GM12864 (cell line): ENCODE measurements at places on chromosomes 5 and 9.

DNA sequence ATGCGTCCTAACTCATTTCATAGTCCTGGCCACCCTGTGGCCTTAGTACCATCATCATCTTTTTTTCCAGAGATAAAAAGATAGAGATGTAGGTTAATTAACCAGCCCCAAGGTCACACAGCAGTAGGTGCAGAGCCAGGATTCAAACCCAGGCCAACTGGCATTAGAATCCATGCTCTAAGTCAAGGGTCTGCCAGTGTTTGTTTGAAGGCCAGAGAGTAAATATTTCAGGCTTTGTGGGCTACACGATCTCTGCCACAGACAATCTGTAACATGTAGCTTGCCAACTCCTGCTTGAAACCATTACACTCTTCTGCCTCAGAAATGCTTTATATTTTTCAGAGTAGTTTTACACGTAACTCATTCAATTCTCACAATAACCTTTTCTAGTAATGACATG, 119.6 kb downstream of the EFNA5 start:
- DNase-seq: no peak

DNA sequence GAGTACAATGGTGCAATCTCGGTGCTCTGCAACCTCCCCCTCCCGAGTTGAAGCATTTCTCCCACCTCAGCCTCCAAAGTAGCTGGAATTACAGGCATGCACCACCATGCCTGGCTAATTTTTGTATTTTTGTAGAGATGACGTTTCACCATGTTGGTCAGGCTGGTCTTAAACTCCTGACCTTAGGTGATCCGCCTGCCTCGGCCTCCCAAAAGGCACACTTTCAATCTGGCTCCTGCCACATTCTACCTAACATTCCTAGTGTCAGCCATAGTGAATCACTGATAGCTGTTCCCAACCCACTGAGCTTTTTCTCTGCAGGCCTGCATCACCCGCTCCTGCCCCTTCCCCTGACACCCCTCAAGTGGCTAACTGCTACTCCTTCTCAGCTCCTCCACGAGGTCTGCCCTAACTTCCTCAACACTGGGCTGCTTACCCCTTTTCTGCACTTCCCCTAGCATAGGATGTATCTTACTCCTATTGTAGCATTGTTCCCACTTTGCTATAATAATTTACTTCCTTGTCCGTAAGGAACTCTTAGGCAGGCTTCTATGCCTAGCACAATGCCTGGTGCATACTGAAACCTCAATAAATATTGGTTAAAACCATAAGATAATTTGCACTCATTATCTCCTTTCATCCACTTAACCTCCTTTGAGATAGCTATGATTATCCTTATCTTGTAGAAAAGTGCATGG, 42.0 kb upstream of the LIFR start:
- no peak for DNase-seq

GRCh38 chr9:125747765-125748445, 732 bp downstream of the PBX3 start:
- DNase-seq: no peak

DNA sequence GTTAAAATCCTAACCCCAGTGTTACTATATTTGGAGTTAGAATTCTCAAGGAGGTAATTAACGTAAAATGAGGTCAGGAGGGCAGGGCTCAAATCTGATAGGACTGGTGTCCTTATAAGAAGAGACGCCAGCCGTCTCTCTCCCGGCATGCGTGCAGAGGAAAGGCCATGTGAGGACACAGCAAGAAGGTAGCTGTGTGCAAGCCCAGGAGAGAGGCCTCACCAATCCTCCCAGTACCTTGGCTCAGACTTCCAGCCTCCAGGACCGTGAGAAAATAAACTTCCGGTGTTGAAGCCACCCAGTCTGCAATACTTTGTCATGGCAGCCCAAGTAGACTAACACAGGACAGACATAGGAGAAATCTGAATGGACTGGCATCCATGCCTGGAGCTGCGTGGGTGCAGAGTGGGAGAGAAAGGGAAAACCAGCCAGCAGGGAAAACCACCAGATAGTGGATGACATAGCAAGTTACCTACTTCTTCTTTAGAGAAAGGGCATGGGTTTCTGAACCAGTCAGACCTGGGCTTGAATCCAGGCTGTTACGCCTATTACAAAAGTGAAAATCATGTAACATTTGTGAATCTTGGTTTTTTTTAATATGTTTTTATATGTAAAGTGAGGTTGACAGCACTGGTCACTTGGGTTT, 89.2 kb downstream of the FSTL4 start:
- DNase-seq: no peak

GRCh38 chr5:114544561-114544960, 182.7 kb downstream of the KCNN2 start:
- no peak for DNase-seq

GRCh38 chr5:79227484-79228025, 8.4 kb upstream of the JMY start:
- no peak for DNase-seq

- DNase-seq: no peak
Observed at GRCh38 chr9:74494490-74494889, 2.6 kb upstream of the RORB start.

GRCh38 chr5:158807946-158808345, 291.8 kb downstream of the EBF1 start:
- DNase-seq: no peak

DNA sequence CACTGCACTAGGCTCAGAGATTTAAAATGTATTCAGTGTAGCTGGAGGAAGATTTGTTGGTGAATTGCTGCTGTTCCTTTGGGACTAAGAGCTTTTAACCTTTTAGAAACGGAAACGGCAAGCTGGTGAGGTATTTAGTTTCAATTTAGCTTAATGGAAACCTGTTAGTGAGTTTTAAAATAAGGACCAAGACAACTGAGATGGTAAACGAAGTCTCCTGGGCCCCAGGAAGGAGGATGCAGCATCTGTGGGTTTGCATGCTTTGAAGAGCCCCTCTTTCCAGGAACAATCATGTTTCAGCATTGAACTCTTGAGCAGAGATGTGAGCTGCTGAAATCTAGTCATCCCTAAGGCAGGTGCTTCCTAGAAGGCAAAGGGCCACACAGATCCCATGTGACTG, 16.5 kb downstream of the DNAI1 start:
- no peak for DNase-seq
